ENCODE measurements at places on chromosomes 5 and 9.
A peak's percentile ranks its signal among the peaks of the same experiment; 100 is the strongest.

DNA sequence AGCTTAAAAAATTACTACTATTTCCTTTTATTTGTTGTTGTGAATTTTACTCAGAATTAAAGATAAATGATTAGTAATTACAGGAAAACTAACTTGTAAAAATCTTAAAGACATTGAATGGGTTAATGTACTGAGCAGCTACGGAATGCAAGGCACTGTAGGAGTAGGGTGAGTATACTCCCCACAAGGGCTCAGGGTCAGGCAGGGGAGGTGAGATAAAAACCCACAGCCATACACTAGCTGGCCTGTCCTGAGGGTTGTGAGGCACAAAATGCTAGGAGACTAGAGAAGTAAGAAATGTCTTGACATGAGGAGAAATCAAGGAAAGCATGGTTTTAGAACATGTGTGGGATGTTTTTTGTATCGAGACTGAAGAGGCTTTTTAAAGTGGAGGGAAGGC lies 13.4 kb downstream of the ZBED3 start:
- DNase-seq = no peak

DNA sequence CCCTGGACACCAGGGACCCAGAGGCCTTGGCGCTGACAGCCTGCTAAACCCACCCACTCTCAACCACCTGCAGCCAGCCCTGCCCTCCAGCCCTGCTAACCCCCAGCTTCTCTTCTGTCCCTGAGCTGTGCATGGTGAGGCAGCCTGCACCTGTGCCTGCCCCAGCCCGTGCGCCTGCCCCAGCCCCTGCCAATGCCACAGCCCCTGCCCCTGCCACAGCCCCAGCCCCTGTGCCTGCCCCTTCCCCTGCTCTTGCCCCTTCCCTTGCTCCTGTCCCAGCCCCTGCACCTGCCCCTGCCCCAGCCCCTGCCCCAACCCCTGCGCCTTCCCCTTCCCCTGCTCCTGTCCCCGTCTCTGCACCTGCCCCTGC lies 43.3 kb upstream of the IRX4 start:
- DNase-seq = no peak

- DNase-seq = no peak
Observed at GRCh38 chr9:128397831-128398230, 22.8 kb upstream of the CERCAM start.

DNA sequence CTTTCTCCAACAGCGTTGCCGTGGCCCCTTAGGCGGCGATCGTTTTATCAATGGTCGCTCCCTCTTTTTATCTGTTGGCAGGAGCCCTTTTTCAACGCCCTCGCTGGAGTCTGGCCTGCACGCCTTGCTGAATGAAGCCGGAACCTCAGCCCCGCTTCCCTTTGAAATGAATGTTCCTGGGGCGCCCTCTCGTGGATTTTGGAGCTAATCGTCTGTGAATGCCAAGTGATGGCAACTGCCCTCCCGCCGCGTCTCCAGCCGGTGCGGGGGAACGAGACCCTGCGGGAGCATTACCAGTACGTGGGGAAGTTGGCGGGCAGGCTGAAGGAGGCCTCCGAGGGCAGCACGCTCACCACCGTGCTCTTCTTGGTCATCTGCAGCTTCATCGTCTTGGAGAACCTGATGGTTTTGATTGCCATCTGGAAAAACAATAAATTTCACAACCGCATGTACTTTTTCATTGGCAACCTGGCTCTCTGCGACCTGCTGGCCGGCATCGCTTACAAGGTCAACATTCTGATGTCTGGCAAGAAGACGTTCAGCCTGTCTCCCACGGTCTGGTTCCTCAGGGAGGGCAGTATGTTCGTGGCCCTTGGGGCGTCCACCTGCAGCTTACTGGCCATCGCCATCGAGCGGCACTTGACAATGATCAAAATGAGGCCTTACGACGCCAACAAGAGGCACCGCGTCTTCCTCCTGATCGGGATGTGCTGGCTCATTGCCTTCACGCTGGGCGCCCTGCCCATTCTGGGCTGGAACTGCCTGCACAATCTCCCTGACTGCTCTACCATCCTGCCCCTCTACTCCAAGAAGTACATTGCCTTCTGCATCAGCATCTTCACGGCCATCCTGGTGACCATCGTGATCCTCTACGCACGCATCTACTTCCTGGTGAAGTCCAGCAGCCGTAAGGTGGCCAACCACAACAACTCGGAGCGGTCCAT lies 10.0 kb downstream of the S1PR3 start:
- DNase-seq = peak; percentile 52

DNA sequence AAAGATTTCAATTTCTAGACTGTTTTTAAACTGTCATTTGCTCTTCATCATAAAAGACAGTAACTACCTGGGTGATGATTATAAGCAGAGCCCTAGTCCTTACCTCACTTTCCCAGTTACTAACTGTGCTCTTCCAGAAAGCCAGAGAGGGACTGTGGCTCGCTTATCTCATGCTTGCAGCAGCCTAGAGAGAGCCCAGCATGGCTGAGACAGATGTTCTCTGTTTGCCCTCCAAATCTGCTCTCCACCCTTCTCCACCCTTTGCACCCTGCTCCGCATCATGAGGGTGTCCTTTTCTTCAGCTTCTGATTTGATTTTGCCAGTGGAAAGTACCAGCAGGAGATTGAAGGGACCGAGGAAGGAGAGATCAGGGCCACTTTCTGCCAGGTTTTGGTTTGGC lies 61.2 kb upstream of the SELENOP start:
- DNase-seq = no peak

DNA sequence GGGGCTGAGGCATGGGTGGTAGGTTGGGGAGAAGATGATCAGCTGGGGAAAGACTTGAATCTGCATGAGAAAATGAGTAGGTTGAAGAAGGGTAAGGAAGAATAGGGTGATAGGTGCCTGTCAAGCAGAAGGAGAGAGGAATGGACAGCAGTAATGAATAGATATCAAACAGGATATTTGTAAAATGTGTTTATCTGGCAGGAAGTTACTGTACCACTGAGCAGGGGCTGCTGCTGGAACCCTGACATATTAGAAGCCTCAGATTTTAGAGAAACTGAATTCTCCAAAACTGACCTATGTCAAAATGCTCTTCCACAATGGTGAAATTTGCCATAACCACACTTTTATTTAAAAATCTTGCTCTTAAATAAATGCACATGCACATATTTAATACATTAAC lies 41.0 kb downstream of the CCDC192 start:
- DNase-seq = no peak

DNA sequence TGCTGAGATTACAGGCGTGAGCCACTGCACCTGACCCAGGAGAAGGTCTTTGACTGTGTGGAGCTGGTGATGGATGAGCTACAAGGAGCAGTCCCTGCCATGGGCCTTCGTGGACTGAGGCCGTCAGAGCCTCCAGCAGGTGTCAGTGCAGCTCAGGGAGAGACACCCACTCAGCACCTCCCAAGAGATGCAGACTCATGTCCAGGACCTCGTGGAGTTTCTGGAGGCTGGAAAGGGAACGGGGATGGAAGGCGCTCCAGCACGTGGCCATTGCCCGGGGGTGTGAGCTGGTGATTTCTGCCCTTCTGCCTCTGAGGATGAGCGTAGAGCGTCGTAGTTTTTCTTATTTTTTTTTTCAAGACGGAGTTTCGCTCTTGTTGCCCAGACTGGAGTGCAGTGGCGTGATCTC lies 9.5 kb downstream of the TOR4A start:
- no peak for DNase-seq

- no peak for DNase-seq
Observed at GRCh38 chr5:173963867-173964441, 25.0 kb upstream of the C5orf47 start.

DNA sequence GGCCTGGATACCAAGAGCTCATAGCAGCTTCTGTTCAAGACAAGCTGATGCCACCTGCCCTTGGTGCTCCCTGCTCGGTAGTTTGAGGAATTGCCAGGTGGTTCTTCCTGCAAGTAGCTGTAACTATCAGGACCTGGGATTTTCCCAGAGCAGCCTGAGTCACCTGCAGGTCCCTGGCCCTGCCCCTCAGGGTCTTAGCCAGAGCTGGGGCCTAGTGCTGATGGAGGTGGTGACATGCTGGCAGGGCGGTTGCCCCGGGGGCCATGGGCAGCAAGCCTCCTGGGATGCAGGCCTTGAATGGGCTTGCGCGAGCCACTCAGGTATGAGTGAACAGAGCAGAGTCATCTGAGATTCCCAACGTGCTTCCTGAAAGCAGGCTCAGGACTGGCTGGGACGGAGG lies 262.3 kb downstream of the HSPA4 start:
- DNase-seq = no peak

GRCh38 chr9:130387398-130387797 lies 57.4 kb upstream of the ASS1 start:
- no peak for DNase-seq

DNA sequence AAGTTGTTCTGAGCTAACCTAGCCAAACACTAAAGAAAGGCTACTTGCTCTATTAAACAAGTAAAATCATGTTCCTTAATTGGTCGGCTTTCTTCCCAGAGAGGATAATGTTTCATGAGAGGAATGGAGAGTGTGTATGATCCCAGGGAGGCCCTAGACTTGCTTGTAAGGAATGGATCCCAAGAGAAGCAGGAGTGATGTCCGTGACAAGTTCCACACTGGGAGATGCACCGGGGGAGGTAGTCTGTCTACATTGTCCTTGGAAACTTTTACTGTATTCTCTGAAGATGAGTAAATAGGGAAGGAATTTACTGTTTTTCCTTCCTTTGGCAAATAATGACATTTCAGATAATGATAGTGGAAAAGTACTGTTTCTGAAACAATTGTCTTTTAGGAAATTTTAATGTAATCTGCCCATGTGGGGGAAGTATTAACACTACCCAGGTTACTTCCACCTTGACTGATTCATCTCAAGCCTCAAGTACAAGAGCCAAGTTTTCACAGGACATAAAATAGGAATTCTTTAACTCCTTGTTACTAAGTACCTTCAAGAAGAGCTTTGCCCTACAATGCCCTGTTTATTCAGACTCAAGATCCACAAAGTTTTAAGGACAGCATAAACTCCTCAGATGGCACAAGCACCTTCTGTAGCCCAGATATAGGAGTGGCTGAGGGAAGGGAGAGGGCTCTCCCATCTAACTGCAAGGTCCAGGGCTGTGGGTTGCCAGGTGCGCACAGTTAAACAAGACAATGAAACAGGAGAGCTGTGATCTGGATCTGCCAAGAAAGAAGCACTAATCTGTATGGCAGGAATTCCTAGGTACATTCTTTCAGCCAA lies 152.1 kb downstream of the GNA14 start:
- DNase-seq = peak; percentile 32

GRCh38 chr5:34844106-34844505 lies 5.1 kb downstream of the TTC23L start:
- DNase-seq = no peak

GRCh38 chr5:97102010-97102470 lies 40.4 kb downstream of the LIX1 start:
- no peak for DNase-seq

DNA sequence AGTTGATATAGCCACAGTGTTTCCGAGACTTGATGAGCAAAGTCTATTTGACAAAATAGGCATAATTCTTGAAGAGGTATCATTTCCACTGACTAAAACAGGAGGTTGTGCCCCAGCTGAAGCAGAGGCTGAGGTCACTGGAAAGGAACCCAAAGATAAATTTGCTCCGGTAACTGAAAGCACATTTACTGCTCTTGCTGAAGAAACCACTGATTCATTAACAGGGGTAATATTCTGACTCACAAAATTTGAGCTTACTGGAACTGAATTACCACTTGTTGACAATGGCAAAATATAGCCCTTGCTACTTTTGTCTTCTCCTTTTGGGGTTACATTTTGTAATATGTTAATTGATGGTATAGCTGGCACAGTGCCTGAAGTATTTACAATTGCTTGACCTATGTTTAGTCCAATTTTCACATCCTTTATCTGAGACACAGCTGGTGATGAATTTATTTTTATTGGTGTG lies 30.2 kb downstream of the MLANA start:
- DNase-seq = no peak

GRCh38 chr9:103485138-103485537 lies 490.0 kb downstream of the CYLC2 start:
- DNase-seq = no peak

DNA sequence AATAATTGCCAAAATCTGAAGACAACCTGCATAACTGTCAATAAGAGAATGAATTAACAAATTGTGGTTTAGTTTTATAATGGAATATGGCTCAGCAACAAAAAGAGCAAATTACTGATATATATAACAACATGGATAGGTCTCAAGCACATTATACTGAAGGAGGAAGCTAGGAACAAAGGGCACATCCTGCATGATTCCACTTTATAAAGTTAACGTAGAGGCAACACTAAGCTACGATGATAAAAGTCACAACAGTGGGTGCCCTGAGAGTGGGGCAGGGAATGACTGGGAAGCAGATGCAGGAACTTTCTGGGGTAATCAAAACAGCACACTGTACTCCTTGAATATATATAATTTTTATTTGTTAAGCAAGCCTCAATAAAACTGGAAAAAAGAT lies 165.2 kb downstream of the RMI1 start:
- no peak for DNase-seq

- DNase-seq = peak; percentile 91
Observed at GRCh38 chr9:121529237-121529987, 29.8 kb upstream of the GGTA1 start.

DNA sequence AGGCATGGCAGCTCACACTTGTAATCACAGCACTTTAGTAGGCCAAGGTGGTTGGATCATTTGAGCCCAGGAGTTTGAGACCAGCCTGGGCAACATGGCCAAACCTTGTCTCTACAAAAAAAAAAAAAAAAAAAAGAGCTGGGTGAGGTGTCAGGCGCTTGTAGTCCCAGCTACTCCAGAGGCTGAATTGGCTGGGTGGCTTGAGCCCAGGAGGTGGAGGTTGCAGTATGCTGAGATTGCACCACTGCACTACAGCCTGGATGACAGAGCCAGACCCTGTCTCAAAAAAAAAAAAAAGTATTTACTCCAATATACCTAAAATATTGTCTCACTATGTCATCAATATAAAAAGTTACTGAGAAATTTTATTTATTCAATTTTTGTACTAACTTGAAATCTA lies 2.8 kb downstream of the SCAI start:
- DNase-seq = no peak

DNA sequence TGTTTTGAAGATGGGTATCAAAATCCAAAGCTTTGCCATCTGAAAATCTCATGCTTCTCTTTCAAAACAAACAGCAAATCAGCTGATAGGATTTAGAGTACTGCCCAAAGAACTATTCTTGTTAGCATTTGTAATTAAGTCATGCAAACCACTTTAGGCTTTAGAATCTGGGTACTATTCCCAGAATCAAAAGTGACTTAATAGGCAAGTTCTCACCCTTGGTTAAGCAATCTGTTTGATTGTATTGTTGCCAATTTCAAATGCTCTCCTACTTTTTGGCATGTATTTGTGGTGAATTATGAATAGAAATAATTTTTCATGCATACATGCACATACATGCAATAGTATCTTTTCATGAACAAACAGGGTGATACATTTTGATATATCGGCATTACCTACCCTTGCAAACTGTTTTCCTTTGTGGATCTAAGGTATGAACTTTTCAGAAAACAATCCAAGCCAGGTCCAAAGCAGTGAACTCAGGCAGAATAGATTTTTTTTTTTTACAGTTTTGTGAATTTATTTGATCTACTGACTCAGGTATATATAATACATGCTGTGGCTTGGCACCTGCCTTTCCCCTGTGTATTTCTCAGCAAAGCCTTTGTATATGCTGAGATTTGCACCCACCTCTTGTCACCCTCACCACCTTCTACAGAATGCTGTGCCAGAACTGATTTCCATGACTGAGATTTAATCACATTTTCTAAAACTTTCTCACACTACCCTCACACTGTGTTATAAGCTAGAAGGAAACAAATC lies 9.0 kb downstream of the IL33 start:
- DNase-seq = no peak

- peak; percentile 31 for DNase-seq
Observed at GRCh38 chr9:128282500-128282899, 6.4 kb downstream of the SWI5 start.

Data from fibroblast of skin of left biceps (primary cell).